ENCODE measurements at places on chromosomes 6 and 20. TPM values are rescaled to one million over a fixed set of nuclear protein-coding genes. Genes with fewer than 3 reads are reported as not detected.

Gene NHLRC1
- 0.55 TPM for total RNA-seq

Gene ABHD16B
- total RNA-seq: 0.13 TPM

Gene NKX2-2
- not detected for total RNA-seq

Gene IMPG1
- not detected for total RNA-seq

Gene MED20
- total RNA-seq: 22.9 TPM

Gene MAP7
- total RNA-seq: 2.6 TPM

Gene DSN1
- 25.2 TPM for total RNA-seq

Gene NKAPL
- total RNA-seq: not detected
